ENCODE measurements at places on chromosomes 16 and 17.
A peak's percentile ranks its signal among the peaks of the same experiment; 100 is the strongest.

GRCh38 chr17:42530952-42531454 lies 5.0 kb upstream of the NAGLU start:
- DNase-seq, result no peak

GRCh38 chr16:11619327-11619851 lies 32.7 kb upstream of the LITAF start:
- DNase-seq, result no peak

DNA sequence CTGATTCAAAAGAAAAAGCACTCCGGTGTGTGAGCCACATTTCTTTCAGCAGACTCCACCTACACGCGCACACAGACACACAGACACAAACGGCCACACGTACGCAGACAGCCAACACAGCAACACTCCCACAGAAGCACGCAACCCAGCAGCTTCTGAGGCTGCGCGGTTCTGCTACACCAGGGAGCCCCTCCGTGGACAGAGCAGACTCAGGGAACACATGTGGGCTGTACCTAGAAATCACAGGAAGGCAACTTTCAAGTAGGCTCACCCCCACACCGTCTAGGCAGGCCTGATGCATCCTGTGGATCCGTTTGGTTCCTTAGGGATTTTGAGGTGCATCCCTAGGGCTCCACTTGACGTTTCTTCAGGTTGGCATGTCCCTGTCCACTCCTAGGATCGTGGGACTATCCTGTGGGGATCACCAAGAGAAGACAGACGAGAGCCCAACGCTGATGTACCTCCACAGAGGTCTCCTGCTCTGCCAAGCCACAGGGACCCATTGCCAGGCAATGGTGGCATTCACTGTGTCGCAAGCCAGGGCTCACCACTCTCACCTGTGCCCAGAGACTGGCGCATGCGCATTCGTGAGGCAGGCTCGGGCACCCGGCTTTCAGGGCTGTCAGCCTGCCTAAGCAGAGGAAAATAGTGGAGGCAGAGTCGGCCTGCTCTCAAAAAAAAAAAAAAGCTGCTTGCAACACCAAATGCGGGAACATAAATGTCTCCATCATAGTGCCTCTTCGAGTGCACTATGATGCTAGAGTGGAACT lies 2333.3 kb downstream of the TP53TG3F start:
- DNase-seq, result no peak

GRCh38 chr16:89855986-89856385 lies 17.4 kb upstream of the TCF25 start:
- DNase-seq, result no peak

- DNase-seq, result peak; percentile 65
Observed at GRCh38 chr16:397135-397661, at the start of gene NME4. Gene NME4 (plus strand): TSS chr16:397199. CDS start chr16:397223, 24 bp downstream.

DNA sequence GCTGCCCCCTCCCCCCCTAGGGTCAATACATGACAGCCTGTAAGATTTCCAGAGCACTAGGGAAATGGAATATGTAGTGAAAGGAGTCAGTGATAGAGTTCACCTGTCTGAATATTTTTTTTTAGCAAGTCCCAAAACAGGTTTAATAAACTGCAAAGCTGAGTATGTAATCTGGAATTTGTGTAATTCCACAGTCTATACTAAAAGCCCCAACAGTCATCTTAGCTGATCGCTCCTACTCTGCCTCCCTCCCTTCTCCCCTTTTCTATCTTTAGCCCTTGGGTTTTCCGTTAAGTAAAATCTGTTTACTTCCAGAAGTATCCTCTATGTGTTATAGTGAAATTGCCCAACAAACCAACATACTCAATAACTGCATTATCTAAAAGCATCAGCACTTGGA lies 3.5 kb downstream of the CDH13 start:
- no peak for DNase-seq

GRCh38 chr16:9091867-9092281 lies 430 bp downstream of the HAPSTR1 start:
- DNase-seq, result no peak

Measured in muscle of back (tissue), 13 donors.